CD8-positive, alpha-beta T cell (primary cell): ENCODE measurements at places on chromosomes 6 and 20. TPM values are rescaled to one million over a fixed set of nuclear protein-coding genes. Genes with fewer than 3 reads are reported as not detected.

GRCh38 chr6:26159357-26160273 lies 72.4 kb downstream of the HFE start:
- no peak for DNase-seq

- DNase-seq = no peak
Measured at GRCh38 chr6:97626671-97627441, 343.8 kb upstream of the MMS22L start.

DNA sequence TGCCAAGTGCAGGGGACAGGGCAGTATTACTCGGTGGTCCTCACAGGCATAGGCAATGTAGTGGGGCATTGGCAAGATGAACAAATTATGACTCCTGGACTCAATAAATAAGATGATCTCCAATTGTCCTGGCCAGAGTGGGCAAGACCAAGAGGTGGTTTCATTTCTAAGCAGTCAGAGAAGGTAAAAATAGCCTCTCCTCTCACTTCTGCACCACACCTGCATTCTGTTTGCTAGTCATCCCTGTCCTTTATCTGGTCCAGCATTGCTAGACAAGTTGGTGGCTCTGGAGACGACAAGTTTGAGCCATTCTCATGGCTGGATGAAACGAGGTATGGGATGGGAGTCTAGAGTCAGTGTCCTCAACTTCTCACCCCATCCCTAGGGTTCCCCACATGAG lies 83.0 kb downstream of the BANF2 start:
- DNase-seq = no peak

GRCh38 chr6:19945843-19946358 lies 108.7 kb downstream of the ID4 start:
- DNase-seq = no peak

- no peak for DNase-seq
Measured at GRCh38 chr6:162973151-162973872, 245.5 kb downstream of the PACRG start.

GRCh38 chr6:142659661-142660060 lies 285.3 kb downstream of the HIVEP2 start:
- no peak for DNase-seq

- no peak for DNase-seq
Measured at GRCh38 chr20:5719861-5720403, 30.3 kb upstream of the SHLD1 start.

GRCh38 chr6:13877051-13877450 lies 47.7 kb upstream of the RNF182 start:
- DNase-seq = no peak

- DNase-seq = no peak
Measured at GRCh38 chr6:116327803-116328527, 42.8 kb upstream of the DSE start.

Gene ASIP
- not detected for total RNA-seq

DNA sequence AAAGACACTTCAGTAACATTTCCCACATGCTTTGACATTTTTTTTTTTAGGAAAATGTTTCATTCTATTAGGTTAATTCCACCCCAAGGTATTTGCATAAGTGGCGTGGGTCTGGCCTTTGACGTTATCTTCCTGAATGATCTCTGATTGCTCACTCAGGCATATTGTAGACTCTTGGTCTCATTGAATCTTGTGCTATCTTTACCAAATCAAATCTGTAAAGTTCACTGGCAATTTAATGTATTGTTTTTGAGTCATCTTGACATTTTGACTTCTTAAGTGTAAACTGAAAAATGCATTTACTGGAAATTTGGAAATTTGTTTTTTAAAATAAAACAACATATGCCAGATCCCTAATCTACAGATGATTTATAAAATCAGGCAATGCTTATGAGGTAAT lies 16.0 kb upstream of the VIP start:
- DNase-seq = no peak

DNA sequence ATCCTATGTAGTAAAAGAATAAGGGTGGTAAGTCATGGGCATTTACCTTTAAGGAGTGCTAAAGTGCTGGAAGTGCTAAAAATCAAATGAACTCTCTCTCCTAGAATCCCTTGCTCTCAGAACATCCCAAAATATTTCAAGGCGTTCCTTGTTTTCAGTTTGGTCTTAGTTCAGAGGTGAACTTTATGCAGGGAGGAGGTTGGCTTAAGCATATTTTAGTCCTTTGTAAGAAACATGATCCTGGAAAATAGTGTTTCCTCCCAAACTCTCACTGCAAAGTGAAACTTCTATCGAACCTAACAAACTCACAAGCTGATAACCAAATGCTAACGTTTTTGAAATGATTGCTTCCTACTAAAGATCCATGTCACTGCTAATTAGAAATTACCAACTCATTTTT lies 231.4 kb downstream of the FOXC1 start:
- no peak for DNase-seq

DNA sequence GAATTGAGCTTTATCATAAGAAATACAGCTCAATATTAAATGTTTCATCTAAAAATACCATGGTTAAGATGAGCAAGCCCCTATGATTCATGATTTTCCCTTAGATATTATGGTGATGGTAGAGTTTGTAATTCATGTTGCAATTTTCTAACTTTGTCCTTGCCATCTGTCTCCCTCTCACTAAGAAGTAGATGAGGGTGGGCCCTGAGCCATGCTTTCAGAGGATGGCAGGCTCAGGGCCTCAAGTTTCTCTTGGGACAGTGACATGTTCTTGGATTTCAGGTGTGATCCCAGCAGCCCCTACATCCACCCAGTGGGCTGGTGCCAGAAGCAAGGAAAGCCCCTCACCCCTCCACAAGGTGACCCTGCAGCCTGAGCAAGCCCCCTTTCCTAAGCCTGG lies 25.6 kb downstream of the L3MBTL1 start:
- no peak for DNase-seq

DNA sequence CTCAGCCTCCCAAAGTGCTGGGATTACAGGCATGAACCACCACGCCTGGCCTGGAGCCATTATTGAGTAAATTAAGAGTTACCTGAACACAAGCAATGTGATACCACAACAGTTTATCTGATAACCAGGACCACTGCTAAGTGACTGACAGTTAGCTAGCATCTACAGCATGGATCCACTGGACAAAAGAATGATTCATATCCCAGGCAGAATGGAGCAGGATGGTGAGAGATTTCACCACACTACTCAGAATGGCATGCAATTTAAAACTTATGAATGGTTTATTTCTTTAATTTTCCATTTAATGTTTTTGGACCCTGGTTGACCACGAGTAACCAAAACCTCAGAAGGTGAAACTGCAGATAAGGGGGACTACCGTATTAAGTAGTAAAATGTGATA lies 48.6 kb downstream of the RALGAPA2 start:
- no peak for DNase-seq

Gene NTSR1
- not detected for total RNA-seq
